Stimulated activated CD4-positive, alpha-beta T cell treated with anti-CD3 and anti-CD28 coated beads, Interleukin-1b, Interleukin-23, amount 100 ng/mL, for 48 hours (primary cell): ENCODE measurements at places on chromosomes 6 and 20.

GRCh38 chr6:168650671-168651111 lies 209.7 kb downstream of the SMOC2 start:
- DNase-seq = no peak

GRCh38 chr20:62208061-62208794 lies 11.8 kb downstream of the HRH3 start:
- DNase-seq = no peak

DNA sequence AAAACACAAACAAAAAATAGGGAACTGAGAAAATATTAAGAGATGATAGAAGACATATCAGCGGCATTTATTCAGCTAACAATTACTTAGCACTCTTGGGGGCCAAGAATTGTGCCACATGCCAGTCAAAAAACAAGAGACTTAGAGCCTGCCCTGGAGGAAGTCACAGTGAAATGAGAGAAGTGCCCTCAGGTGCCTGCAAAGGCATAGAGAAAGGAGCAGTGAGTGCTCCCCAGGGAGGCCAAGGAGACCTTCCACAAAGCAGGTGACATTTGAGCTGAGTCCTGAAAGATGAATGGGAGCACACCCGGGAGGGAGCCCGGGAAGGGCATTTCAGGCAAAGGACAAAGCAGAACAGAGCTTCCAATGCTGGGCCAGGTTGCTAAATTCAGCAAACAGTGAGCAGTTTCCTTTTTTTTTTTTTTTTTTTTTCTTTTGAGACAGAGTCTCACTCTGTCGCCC lies 184.7 kb upstream of the JARID2 start:
- no peak for DNase-seq

DNA sequence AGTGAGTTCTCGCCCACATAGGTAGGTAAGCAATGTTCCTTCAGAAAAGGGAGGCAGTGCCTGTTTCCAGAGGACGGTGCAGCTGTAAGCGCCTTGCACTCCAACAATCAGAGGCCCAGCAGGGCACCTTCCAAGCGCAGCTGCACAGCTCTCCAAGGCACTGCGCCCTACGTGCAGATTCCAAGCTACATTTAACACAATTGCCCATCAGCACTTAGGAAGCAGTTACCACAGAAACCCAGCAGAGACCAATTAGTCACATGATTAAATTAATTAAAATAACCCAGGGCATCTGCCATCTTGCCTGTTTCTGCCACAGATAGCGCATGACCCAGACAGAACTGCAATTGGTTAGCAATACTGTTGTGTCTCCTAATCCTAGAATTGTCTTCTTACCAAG lies 65.5 kb downstream of the SOBP start:
- no peak for DNase-seq

- no peak for DNase-seq
These were observed 96.9 kb downstream of the PHACTR3 start for GRCh38 chr20:59701236-59701635.

DNA sequence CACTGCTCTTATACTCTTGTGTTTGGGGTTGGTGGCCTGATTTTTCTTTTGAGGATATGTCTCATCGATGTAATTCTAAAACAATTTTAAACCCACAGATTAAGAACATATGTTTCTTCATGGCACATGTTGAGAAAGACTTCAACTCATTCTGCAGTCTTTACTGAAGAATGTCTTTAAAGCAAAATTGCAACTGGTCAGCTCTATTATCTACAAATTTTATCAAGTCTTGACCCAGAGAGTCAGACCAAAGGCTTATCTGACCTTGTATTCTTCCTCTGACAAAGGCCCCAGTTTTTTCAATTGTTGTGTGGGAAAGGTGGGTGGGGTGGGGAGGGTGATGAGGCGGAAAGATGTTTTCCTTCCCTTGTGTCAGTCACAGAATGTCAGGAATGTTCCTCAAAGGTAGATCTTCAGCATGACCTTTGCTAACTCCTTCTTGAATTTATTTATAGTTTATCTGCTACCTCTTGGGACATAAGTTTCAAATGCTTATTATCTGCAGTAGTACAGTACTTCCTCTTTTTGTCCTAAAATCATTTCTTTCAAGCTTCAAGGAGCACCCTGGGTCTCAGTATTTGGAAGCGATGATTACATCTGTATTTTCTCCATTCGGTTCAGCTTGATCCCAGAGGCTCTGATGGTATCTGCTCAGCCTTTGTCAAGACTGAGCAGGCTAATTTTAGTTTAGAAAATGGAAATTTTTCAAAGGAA lies 63.2 kb upstream of the TIAM2 start:
- DNase-seq = no peak

DNA sequence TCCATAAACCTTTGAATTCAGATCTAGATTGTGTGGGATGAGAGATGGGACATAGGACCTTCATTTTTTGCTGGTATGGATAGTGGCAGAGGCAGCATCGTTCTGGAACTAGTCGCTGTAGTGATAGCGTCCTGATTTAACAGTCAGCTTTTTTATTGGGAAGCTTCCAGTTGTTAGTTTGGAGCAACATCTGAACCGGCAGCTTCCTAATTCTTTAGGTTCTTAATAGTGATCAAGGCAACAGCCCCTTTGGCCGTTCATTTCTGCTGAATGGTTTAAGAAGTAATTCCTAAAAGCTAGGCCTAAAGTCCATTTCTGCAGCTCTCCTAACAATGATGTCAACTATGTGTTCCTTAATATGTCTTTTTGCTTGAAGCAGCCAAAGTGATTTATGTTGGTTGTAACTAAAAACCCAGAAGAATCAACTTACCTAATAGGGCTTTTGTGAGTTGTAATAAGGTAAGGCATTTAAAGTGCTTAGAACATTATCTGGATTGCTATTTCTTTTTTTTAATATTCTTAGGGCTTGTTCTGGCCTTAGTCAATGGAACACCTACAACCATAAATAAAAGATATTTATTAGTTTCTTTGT lies 90.3 kb downstream of the SHLD1 start:
- DNase-seq = no peak

- peak; percentile 90 for DNase-seq
These were observed 8.2 kb upstream of the CEP250 start for GRCh38 chr20:35447082-35447789.

- DNase-seq = peak; percentile 67
These were observed 65.9 kb downstream of the PTPN1 start for GRCh38 chr20:50575865-50576720.

GRCh38 chr6:92849636-92850035 lies 569.7 kb downstream of the EPHA7 start:
- DNase-seq = no peak

DNA sequence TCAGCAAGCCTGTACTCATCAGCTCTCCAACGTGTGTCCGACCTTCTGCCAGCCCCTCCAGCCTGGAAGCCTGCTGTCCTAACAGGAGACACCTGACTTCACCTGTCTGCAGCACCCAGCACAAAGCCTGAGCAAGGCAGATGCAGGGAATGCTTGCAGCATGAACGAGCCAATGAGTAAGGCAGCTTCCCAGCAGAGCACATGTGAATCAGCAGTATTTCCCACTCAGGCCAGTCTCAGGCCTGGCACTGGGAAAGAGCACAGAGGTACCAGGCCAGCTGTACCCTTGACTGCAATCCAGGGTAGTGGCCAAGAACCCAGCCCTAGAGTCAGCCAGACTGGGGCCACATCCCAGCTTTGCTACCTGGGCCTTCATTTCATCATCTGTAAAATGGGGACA lies 120.8 kb downstream of the MAFB start:
- DNase-seq = no peak

GRCh38 chr20:44803383-44803941 lies 6.9 kb downstream of the RIMS4 start:
- DNase-seq = no peak

DNA sequence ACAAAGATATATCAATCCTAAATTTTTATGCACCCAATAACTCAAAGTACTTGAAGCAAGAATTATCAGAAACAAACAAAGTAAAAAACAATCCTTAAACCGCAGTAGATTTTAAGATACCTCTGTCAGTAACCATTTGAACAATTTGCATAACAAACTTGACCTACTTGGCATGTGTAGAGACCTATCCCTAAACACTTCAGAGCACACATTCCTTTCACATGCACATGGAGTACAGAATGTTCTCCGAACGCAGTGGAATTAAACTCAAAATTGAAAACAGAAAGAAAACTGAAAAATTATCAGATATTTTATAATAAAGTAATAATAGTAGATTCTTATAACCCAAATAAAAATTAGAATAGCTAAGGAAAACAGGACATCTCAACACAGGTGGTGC lies 162.6 kb upstream of the THBS2 start:
- no peak for DNase-seq

- no peak for DNase-seq
These were observed 38.6 kb upstream of the KCNG1 start for GRCh38 chr20:51061418-51062045.

DNA sequence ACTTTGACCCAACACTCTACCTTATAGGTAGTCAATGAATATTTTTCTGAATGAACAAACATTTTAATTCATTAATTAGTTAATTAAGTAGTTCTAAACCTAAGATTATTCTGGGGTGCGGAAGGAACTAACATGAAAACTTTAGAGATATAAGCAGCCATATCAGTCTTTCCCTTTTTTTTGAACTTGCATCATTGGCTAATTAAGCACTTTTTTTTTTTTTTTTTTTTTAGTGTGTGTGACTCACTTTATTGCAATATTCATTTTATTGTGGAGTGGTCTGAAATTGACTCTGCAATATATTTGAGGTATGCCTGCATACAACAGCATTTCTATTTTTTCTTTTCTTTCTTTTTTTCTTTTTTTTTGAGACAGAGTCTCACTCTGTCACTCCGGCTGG lies 21.8 kb upstream of the AMD1 start:
- DNase-seq = no peak

- DNase-seq = no peak
These were observed 157.0 kb downstream of the UBE3D start for GRCh38 chr6:82908661-82909060.

GRCh38 chr20:33863440-33864323 lies 52.5 kb downstream of the CHMP4B start:
- no peak for DNase-seq

GRCh38 chr6:35742842-35743241 lies 6.0 kb downstream of the ARMC12 start:
- no peak for DNase-seq

DNA sequence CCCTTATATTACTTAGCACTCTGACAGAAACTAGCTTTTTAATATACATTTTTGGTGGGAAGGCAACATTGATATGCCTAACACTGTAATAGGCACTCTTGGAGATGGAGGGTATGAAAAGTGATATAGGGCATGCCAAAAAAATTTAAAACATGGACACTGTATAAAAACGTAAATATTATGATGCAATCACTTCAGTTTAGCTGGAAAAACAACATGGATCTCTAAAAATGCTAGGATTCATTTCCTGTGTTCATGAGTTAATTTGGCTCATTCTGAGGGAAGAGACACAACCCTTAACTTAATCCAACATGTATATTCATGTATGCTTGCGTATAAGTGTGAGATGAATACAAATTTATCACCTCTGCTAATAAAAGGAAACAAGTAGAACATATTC lies 157.3 kb upstream of the TFAP2D start:
- DNase-seq = no peak

GRCh38 chr6:158538741-158539140 lies 21.1 kb upstream of the TMEM181 start:
- DNase-seq = no peak

DNA sequence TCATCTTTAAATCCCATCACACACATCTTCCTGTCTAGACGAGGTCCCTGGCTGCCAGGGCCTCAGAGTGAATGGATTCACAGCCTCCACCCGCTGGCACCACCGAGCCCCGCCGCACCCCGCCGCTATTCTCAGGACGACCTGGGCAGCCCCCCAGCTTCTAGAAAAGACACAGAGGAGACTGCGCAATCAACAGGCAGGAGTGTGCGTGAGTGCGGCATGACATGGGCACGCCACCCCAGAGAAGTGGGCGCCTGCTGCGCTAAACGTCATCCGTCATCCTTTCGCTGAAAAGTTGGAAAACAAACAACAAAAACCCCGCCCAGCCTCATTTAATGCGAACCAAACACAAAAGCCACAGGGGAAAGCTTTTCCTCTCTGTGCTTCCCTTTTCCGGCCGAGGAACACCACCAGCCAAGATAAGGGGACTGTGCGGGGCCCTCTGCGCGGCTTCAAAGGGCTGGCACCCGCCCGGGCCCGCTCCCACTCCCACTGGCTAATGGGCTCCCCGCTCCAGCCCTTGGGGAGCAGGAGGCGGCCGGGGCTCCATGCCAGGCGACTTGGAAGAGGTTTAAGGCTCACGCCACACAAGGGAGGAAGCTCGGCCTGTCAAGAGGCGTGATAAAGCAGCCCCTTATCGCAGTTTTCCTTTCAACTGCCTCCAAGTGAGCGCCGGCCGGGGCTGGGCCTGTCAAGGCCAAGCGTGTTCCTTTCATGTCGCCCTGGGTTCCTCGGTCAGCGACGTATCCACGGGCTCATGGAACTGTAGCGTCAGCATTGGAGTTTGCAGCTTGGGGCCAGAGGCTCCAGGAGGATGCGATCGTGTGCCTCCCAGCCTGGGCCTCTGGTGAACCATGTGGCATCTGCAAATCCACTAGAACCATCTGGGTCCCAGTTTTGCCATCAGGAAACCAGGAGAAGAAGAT lies 50.1 kb downstream of the NFATC2 start:
- no peak for DNase-seq

GRCh38 chr6:163318071-163318786 lies 96.3 kb upstream of the QKI start:
- DNase-seq = no peak

DNA sequence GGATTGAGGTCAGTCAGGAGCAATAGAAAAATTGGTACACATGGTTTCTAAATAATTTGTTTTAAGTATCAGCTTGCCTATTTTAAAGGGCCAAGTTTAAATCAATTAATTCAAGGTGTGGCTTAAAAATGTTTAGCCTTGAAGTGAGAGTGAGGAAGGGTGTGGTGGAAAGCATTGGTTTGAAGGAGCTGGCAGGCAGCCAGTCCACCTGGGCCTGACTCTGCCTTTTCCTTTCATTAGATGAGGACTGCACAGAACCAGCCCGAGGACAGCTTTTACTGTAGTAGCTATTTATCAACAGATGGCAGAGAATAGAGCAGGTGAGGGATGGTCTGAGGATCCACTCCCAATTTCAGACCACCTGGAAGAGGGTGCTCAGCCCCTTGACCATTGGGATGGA lies 42.4 kb downstream of the DHX35 start:
- DNase-seq = no peak

DNA sequence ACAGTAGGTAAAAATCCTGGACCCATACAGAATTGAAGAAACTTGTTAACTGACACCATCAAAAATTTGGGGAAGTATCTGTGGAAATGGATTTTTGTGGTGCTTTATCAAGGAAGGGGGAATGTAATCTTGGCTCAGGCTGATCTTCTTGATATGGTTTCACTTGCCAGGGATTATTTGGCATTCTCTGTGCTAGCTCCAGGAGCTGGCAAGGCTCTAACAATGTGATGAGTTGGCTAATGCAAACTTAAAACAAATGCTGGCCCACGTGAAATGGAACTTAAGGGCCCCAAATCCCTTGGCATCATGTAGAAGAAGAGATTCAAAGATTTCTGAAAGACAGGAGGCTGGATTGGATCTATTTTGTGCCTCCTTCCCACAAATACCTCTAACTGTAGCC lies 13.1 kb downstream of the KCNS1 start:
- no peak for DNase-seq
